ENCODE measurements at places on chromosomes 7 and 10. TPM values are rescaled to one million over a fixed set of nuclear protein-coding genes. Genes with fewer than 3 reads are reported as not detected.

GRCh38 chr7:46695051-46695708 is 774.1 kb upstream of the IGFBP3 start:
- H3K4me1 ChIP-seq = peaks cover 47% of the 10 kb centered on the region
- DNase-seq = peak; percentile 86
- H3K27me3 ChIP-seq = no peaks in the 10 kb centered on the region
- peak overlapping the region; percentile 91 for H3K27ac ChIP-seq

DNA sequence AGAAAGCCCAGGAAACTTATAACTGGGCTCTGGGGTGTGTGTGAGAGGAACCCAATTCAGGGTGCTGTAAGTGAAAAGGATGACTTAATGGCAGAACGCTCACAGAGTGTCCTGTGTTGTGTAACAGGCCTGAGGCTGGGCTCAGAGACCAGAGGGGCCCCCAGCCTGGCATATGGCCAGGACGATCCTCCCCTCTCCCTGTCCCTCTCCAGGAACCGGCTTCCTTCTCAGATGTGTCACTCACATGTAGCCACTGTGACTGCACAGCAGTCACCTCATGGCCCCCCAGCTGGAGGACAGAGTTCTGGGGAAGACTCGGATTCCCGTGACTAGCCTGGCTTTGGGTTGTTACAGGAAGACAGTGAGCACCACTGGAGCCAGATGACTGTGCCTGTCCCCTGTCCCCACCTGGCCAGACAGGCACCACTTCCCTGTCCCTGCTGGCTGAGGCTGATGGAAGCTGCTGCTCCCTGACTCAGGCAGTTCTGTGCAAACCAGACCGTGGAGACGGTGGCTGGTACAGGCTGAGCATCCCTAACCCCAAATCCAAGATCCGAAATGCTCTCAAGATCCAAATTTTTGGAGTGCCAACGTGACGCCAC is 220.5 kb downstream of the MLLT10 start:
- H3K27me3 ChIP-seq = no peaks in the 10 kb centered on the region
- no peak overlapping the region for H3K27ac ChIP-seq
- H3K4me3 ChIP-seq = no peak overlapping the region
- DNase-seq = no peak

GRCh38 chr7:112743811-112744210 is 46.4 kb downstream of the TMEM168 start:
- no peak for DNase-seq
- H3K36me3 ChIP-seq = no peaks in the 10 kb centered on the region
- no peak overlapping the region for H3K4me3 ChIP-seq
- H3K4me1 ChIP-seq = no peaks in the 10 kb centered on the region

DNA sequence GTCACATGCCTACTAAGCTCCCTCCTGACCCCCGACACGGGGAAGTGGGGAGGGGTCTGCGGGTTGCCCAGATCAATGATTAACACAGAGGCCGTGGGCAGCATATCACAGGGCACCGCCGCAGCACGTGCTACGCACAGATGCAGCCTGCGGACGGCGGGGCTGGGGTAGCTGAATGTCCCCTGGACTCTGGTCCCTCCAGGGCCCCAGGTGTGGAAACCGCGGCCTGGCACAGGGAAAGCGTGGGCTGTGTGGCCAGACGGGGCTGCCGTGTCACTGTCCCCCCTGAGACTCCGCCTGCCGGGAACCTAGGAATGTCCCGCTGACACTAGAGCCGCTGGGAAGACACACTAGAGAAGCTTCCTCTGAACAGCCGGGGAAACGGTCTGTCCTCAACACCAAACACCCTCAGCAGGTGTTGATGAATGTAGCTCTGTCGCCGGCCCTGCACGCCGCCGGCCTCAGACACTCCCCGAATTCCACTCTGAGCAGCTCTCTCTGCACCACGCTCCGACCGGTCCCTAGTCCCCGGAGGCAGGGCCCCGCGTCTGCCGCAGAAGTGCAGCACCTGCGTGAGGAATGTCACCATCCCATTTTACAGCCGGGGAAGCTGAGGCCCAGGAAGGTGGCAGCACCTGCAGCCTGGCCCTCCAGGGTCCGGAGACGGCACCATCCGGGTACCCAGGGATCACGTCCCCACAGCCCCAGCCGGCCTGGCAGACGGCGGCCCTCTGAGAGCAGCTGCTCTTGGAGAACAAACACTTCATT is 33.4 kb upstream of the PDGFA start:
- H3K4me1 ChIP-seq = no peaks in the 10 kb centered on the region
- no peak for DNase-seq
- H3K27me3 ChIP-seq = peaks cover 33% of the 10 kb centered on the region

GRCh38 chr10:126131341-126131740 is 235.0 kb downstream of the FANK1 start:
- no peak overlapping the region for H3K27ac ChIP-seq
- no peaks in the 10 kb centered on the region for H3K27me3 ChIP-seq
- H3K36me3 ChIP-seq = no peaks in the 10 kb centered on the region
- peaks cover 13% of the 10 kb centered on the region for H3K4me1 ChIP-seq

The OPALIN gene
- not detected for total RNA-seq

The TMEM229A gene
- total RNA-seq = not detected

The ATP6V1F gene
- total RNA-seq = 123 TPM

The GLI3 gene
- not detected for total RNA-seq

The ITGB8 gene
- 183 TPM for total RNA-seq

DNA sequence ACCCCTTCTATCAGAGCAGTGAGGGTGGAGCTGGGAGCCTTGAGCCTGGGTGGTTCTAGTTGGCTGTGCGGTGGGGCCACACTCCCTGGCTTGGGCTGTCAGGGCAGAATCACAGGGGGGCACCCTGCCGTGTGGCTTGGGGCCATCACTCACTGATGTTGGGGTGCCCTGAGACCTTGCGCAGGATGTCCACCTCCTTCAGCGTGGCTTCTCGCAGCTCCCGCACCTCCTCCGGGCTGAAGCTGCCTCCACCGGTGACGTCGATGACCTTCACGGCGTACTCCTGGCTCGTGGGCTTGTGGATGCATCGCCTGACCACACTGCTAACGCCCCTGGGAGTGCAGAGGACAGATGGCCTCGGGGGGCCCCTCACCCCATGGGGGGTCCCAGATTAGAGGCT is 5.3 kb downstream of the PHKG1 start:
- peaks cover 57% of the 10 kb centered on the region for H3K36me3 ChIP-seq
- H3K27ac ChIP-seq = no peak overlapping the region
- DNase-seq = no peak
- no peaks in the 10 kb centered on the region for H3K27me3 ChIP-seq

Measured in Calu3 (cell line).